ENCODE measurements at places on chromosomes 4 and X. TPM values are rescaled to one million over a fixed set of nuclear protein-coding genes. Genes with fewer than 3 reads are reported as not detected.
A peak's percentile ranks its signal among the peaks of the same experiment; 100 is the strongest.

Gene SLC10A7
- total RNA-seq, result 5.2 TPM

Gene KLHL13
- total RNA-seq, result 5.7 TPM

- DNase-seq, result no peak
Observed at GRCh38 chr4:2652415-2653160, 103.5 kb downstream of the TNIP2 start.

Gene GPC3
- 6.7 TPM for total RNA-seq

GRCh38 chrX:68498044-68498507 is 775 bp upstream of the YIPF6 start:
- DNase-seq, result no peak

GRCh38 chrX:135536877-135537276 is 16.4 kb downstream of the INTS6L start:
- no peak for DNase-seq

GRCh38 chr4:142818031-142818430 is 28.1 kb downstream of the INPP4B start:
- no peak for DNase-seq

Gene SLC26A1
- total RNA-seq, result 0.19 TPM

DNA sequence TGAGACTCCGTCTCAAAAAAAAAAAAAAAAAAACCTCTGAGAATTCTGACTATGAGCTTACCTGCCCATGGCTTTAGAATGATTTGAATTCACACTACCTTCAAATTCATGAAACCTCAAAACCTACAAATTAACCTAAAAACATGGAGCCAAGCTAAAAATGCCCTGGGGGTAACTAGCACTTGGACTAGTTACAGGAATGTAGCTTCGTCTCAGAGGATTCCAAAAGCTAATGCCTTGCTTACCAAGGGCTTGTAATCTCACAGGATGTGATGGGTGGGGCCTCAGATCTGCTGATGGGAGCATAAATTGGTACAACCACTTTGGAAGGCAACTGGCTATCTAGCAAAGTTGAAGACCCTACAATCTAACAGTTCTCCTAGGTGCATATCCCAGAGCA is 79.4 kb upstream of the SPRY1 start:
- no peak for DNase-seq

- DNase-seq, result no peak
Observed at GRCh38 chr4:151485541-151486131, 76.7 kb downstream of the FHIP1A start.

- no peak for DNase-seq
Observed at GRCh38 chrX:31166416-31166815, 94.6 kb upstream of the FTHL17 start.

DNA sequence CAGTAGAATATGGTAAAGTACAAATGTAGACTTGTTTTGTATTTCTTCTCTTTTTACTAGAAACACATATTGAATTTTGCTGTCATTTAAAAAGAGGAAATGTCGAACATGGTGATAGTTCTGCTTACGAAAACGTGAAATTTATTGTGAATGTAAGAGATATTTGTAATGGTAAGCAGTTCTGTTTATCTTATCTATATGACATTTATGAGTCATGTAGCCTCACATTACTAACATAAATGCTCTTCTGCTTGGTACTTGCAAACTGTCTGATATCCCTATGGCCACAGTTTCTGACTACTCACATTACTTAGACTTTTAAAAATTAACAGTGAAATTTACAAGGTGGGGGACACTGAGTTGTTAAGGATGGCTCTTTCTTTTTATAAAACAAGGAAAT is 57.9 kb downstream of the PASD1 start:
- DNase-seq, result no peak

DNA sequence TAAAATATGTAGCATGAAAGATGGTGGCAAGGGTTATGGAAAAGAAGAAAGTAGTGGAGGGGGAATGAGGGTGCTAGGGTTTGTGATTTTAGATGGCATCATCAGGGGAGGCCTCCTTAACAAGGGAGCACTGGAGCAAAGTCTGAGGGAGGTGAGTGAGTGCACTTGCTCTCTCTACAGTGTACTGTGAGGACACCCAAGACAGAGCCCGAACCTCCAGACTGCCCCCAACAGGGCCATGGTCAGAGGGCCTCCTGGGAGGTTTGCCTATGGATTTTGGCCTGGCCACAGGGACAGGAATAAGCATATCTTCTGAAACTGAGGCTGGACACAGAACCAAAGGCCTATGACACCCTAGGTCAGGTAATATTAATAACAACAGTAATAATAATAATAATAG is 21.4 kb upstream of the PJA1 start:
- no peak for DNase-seq

GRCh38 chr4:140092094-140092851 is 61.7 kb downstream of the MAML3 start:
- peak; percentile 76 for DNase-seq

GRCh38 chrX:65750674-65751469 is 83.4 kb downstream of the MSN start:
- no peak for DNase-seq

DNA sequence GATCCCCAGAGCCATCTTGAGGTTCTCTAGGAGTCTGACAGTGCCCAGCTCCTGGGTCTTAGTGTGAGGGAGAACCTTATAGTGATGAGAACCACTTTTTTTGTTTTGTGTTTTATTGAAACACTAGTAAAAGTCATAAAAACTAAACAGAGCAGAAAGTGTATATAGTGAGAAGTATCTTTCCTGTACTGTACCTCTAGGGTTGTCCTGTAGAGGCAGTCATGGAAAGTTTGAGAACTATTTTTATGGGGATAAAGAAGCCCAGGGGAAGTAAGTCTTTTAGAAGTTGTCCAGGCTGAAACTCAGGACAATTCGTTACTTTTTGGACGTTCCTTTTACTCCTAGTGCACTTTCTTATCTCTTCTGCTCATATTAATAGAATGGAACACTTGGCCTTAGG is 40.9 kb downstream of the ADH5 start:
- no peak for DNase-seq

Gene NUP54
- total RNA-seq, result 18.2 TPM

Gene CCKAR
- not detected for total RNA-seq

DNA sequence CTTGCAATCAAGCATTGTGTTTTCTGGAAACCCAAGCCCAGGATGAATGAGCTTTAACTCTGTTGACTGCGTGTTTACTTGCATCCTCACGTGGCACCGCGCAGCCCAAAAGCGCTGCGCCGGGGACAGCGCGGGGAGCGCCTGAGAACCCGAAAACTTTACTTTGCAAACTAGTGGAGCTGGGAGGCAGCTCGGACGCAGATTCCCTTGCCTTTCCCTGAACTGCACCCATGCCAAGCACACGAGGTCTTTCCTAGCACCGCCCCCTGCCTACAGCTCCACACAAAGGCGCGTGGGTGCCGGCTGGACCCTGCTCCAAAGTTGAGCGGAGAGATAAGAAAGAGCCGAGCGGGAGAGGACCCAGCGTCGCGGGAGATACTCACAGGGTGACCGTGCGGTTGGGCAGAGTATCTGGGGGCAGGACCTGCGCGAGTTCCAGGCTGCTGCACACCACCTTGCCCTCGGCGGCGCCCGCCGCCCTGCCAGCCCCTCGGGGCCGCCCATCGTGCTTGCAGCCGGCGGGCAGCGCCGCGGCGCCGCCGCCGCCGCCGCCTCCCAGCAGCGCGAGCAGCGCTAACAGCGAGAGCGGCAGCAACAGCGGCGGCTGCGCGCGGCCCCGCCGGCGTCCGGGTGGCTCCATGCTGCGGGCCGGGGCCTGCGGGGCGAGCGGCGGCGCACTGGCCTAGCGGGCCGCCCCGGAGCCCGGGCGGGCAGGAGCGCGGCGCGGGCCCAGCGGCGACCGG is 550 bp downstream of the ADGRA3 start:
- DNase-seq, result peak; percentile 79

Gene SLC7A11
- 0.08 TPM for total RNA-seq

DNA sequence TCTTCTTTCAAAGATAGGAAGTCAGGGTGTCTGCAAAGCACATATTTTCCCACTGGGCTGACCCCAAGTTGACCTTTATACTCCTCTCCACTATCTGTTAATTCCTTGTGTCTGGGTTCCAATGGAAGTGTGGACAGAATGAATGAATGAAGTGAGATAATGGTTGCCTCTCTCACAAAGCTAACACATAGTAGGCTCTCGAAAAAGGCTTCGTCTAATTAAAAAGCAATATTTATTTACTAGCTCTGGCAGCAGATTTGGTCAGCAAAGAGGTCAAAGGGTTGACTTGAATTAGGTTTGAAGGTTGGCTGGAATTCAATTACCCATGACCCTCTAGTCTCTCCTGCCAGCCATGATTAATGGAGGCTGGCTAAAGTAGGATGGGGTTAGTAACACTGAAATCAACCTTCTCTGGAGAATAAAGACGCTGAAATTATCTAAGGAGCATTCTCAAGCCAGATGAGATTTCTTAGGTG is 280.3 kb upstream of the KLF3 start:
- no peak for DNase-seq

DNA sequence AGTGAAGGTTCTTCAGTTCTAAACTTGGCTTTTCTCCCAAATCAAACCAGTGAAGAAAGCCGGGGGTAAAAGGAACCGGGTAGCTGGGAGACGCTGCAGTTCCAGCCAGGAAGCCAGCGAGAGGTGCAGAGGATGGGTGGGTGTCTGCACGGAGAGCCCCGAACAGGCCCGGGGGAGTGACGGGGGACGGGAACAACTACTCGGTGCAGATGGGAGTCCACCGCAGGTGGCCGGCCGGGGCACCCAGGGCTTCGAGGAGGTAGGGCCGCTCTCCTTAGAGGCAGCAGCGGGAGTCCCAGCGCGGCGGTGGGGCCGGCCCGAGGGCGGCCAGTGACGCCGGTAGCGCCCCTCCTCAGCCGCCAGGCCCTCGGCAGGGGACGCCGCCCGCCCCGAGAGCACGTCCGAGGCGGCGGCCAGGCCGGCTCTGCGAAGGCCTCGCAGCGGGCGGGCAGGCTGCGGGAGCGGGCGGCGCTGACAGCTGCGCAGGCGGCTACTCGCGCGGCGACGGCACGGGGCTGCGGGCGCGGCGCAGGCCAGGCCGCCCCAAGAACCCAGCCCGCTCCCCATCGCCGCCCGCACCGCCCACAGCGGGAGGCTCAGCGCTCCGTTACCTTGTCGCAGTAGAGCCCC is 449 bp downstream of the FBXL5 start:
- DNase-seq, result peak; percentile 71

DNA sequence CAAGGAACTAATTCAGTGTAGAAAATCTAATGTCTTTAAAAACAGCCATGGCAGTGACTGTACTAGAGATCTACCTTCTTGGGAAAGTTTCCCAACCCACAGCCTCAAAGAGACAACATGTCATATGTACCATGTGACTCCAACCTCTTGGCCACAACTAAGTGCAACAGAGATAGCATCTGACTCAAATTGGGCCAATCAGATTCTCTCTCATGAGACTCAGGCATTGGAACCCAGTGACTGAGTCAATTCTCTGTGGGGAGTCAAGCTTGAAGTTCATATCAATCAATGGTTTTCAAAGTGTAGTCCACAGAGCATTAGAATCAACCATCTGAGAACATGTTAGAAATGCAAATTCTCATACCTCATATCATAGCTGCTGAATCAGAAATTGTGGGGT is 123.3 kb downstream of the MBNL3 start:
- DNase-seq, result no peak

GRCh38 chrX:129697204-129697829 is 41.5 kb upstream of the XPNPEP2 start:
- DNase-seq, result no peak

DNA sequence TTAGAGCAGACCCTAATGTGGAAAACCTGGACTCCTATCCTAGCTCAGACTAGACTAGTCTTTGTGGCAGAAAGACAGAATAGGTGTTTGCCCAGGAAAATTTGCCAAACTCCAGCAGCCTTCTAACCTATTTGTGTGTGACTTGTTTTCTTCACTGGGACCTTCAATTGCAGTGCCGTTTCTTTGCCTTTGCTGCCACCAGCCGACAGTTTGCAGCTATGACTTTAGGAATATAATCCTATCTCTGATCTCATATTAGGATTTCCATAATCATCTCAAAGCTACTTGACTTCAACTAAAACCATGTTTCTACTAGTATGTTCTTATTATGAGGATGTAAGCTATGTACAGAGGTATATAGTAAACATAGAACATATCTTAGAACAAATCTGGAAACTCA is 60.2 kb upstream of the PGAM4 start:
- no peak for DNase-seq

- DNase-seq, result no peak
Observed at GRCh38 chrX:119721926-119722325, 29.0 kb upstream of the SEPTIN6 start.

DNA sequence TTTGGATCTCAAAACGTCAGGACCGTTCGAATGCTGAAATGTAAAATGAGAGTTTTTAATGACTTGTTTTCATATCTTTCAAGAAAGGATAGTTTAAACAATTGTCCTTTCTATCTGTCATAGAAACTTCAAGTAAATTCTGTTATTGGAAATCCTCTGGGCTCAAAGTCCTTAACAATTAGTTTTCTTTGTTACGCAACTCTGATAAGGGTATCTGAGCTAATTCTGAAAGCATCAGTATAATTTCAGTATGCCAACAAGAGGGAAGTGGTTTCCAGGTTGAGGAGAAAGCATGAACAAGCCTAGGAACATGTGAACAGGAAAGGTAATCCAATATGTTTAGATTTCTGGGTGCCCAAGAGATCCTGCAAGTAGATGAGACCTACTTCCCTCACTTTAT is 22.0 kb downstream of the ADH7 start:
- no peak for DNase-seq

DNA sequence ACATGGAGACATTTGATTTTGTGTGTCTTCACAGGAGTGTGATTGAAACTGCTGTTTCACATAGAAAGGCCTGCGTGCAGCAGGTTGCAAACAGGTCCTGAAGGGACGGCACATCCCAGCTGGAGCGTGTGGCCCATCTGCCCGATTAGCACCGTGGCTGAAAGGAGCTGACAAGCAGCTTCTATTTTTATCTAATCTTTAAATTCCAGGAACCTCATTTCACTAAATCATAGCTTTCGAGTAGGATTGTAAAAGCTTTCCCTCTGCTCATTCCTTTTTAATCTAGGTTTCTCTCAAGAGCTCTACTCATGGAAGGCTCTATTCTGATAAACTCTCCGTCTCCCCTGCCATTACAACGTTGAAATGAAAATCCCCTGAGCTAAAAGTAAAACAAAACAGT is 106.8 kb downstream of the FSTL5 start:
- no peak for DNase-seq

DNA sequence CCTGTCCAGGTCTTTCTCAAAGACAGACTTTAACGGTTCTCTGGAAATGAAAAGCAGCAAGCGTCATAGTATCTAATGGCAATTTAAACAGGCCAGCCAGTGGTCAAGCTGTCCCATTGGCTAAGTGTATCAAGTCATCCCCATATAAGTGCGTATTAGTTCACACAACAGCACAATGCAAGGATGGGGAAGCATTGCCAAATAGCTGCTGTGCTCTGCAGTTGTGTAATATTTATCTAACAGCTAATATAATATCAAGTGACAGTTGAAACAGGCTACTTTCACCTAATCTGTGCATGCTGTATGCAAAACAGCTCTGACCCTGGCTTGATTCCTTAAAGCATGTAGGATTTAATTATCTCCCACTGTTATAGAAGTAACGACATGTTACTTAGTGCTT is 134.8 kb upstream of the PPARGC1A start:
- no peak for DNase-seq

Data from Right ventricle myocardium superior (tissue), 1 donor.